OCI-M1 (cell line): ENCODE measurements at places on chromosomes 12 and 14.

DNA sequence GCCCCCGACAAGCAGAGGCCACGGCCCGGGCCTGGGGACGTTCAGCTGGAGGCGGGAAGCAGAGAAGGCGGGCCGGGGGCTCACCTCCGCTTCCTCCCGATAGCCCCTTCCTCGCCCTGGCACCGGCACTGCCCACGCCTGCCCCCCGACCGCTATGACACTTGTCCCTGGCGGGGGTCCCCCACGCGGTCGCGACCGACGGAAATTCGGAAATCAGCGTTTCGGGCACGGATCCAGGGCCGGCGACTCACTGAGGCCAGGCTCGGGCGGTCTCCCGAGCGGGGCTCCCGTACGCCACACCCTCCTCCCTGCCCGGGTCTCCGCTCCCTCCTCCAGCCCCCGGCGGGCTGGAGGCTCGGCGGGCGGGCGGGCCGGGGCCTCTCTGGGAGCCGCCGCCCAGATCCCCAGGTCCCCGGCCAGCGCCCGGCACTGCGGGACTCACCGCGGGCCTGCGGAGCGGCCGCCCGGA is 581 bp downstream of the PITPNM2 start:
- peak; percentile 31 for DNase-seq

DNA sequence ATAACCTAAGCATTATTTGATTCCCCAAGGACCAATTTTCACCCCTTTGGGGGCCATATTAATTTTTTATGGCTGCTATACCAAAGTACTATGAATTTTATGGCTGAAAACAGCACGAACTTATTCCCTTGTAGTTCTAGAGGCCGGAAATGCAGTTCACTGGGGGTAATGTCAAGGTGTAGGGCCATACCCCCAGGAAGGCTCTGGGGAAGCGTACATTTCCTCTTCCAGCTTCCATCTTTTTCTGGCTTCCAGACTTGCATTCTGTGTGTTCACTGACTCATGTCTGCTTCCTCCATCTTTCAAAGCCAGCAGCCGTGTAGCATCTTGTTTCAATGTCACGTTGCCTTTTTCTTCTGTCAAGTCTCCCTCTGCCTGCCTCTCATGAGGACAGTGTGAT is 133.5 kb downstream of the BICD1 start:
- DNase-seq: no peak

GRCh38 chr12:89333564-89334252 is 18.6 kb downstream of the DUSP6 start:
- DNase-seq: peak; percentile 94

- DNase-seq: no peak
Measured at GRCh38 chr14:73263606-73264005, 26.3 kb downstream of the PAPLN start.

DNA sequence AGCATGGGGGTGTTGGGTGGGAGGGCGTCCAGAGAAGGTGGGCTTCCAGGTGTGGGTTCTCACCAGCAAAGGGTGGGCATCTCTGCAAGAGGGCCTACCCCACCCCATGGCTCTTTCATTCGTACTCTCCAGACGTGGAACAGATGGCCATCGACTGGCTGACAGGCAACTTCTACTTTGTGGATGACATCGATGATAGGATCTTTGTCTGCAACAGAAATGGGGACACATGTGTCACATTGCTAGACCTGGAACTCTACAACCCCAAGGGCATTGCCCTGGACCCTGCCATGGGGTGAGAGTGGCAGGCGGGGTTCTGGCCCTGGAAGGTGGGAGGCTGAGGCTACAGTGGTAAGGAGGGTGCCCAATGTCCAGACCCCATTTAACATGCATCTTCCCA is 6.7 kb upstream of the LRP1-AS start:
- no peak for DNase-seq

GRCh38 chr12:29273178-29273843 is 107.7 kb downstream of the ERGIC2 start:
- no peak for DNase-seq

- peak; percentile 58 for DNase-seq
Measured at GRCh38 chr12:39587225-39587624, 32.4 kb downstream of the ABCD2 start.

- peak; percentile 75 for DNase-seq
Measured at GRCh38 chr14:95507174-95507573, 9.3 kb downstream of the SYNE3 start.

GRCh38 chr12:29113101-29113500 is 36.0 kb upstream of the FAR2 start:
- no peak for DNase-seq

DNA sequence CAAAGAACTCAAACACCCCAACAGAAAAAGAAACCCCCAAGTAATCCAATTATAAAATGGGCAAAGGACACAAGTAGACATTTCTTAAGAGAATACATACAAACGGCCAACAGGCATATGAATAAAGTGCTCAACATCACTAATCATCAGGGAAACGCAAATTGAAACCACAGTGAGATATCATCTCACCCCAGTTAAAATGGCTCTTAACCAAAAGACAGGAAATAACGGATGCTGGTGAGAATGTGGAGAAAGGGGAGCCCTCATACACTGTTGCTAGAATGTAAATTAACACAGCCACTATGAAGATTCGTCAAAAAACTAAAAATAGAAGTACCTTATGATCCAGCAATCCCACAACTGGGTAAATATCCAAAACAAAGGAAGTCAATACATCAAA is 52.4 kb downstream of the CLMN start:
- DNase-seq: no peak

GRCh38 chr14:35689000-35689460 is 120.1 kb downstream of the RALGAPA1 start:
- no peak for DNase-seq

GRCh38 chr12:76329159-76329558 is 19.1 kb downstream of the BBS10 start:
- peak; percentile 9 for DNase-seq

DNA sequence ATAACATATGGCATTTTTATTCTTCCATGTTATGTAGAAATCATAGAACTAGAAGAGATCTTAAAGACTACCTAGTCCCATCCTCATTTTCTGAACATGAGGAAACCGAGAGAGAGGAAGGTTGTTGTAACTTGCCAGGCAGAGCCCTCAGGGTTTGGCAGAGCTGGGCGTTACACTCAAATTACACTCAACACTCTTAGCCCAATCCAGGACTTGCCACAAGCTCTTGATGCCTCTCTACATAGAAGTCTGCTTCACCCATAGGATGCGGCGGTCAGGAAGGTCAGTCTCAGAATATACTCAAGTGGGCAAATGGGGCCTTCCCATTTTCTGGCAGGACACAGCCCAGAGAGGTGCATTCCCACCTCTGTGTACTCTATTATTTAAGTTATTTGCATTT is 208.1 kb downstream of the ZFP36L1 start:
- DNase-seq: no peak

GRCh38 chr12:14921218-14921617 is 17.1 kb downstream of the ERP27 start:
- no peak for DNase-seq

GRCh38 chr12:89733579-89734201 is 25.1 kb upstream of the ATP2B1 start:
- DNase-seq: peak; percentile 96

- DNase-seq: no peak
Measured at GRCh38 chr14:70696026-70696425, 54.3 kb downstream of the TTC9 start.

GRCh38 chr12:106136263-106136662 is 2.5 kb downstream of the NUAK1 start:
- peak; percentile 79 for DNase-seq

DNA sequence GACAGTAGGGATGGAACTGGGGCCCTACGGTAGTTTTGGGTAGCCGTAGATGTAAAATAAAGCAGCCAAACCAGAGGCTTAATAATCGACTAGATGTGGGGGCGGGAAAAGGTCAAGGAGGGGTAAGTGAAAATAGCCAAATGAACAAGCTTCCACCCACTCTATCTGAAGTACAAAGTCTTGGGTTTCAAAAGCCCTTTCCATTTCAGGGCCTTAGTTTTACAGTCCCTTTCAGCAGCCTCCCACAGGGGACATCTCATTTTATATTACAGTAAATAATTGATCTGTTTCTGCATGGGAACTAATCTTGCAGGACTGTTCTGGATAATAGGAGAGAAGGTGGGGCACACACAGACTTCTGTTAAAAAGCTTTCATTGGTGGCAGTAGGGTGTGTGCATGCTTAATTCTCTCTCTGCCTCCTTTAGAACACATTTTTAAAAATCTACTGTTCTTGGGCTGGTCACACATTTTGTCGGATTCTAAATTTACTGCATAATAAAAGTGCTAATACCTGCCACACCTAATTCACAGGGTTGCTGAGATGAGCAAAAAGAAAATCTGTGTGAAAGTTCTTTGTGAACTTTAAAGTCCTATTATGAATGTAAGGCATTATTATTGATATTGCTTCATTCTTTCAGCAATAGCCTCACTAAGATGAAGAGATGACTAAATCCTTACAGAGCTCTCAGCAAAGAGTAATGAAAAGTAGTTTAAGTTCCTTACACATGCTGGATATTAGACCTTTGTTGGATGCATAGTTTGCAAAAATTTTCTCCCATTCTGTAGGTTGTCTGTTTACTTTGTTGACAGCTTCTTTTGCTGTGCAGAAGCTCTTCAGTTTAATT is 104.6 kb downstream of the ITPR2 start:
- DNase-seq: no peak

DNA sequence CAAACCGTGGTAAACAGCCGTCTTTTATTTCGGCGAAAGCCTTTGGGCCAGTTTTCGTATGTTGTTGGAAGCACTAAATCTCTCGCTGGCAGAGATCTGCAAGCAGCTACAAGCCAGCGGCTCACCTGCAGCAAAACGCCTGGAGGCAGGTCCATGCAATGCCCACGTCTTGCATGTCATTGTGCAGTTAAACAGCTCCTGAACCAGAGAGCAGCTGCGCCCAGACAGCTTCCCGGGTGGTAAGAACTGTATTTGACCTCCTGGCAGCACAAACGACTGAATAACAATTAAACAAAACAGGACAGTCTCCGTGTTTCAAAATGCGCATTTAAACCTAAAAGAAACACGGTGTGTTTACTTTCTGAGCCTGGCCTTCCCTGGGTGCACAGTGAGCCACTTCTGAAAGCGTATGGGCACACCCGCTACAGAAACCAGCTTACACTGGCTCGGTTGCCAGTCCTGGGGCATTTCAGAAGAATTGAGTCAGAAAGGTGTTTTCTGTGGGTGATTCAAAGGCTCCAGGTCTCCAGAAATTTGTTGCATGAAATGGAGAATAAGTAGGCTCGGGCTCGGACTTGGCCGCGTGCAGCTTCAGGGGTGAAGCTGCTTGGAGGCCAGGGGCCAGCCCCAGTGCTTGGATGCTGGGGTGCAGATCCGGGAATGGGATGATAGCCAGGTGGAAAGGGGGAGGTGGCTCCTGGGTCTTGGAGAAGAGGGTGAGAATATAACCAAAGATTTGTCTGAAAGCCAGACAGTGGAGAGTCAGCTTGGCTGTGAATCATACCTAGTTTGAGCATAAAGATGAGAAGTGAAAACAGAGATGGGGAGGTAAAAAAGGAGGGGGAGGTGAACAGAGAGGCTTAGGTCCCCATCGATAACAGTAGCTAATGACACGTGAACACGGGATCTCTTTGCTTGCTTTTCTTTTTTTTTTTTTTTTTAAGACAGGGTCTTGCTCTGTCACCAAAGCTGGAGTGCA is 24.9 kb upstream of the FZD10 start:
- DNase-seq: no peak

DNA sequence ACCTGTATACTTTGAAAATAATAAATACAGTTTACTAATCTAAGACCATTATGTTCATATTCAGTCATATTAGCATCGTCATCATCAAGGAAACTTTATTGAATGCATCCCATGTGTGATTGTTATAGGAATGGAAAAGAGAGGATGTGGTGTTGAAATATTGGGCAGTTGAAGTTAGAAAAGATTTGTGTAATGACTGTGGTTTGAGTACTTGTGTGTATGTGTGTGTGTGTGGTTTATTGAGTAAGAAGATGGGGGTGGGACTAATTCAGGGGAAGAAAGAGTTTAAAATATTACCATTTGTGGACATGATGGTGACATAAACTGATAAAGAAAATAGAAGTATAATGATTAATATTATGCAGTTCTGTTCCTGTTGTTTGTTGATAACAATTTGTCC is 238.7 kb upstream of the SEL1L start:
- DNase-seq: no peak

DNA sequence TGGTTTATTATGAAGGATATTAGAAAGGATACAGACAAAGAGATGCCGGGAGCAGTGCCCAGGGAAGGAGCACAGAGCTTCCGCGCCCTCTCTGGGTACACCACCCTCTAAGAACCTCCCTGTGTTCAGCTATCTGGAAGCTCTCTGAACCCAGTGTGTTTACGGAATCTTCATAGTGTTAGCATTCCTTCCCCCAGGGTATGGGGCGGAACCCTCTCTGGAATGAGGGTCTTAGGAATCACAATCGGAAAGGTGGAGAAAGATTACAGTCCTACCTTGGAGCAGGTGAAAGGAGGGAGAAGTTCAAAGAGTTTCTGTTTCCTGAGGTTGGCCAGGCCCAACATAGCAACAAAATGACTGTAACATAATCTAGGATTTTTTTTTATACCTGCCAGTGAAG is 6.8 kb upstream of the NUDT4 start:
- DNase-seq: no peak

GRCh38 chr14:77554816-77555599 is 56.4 kb upstream of the ISM2 start:
- DNase-seq: peak; percentile 29

DNA sequence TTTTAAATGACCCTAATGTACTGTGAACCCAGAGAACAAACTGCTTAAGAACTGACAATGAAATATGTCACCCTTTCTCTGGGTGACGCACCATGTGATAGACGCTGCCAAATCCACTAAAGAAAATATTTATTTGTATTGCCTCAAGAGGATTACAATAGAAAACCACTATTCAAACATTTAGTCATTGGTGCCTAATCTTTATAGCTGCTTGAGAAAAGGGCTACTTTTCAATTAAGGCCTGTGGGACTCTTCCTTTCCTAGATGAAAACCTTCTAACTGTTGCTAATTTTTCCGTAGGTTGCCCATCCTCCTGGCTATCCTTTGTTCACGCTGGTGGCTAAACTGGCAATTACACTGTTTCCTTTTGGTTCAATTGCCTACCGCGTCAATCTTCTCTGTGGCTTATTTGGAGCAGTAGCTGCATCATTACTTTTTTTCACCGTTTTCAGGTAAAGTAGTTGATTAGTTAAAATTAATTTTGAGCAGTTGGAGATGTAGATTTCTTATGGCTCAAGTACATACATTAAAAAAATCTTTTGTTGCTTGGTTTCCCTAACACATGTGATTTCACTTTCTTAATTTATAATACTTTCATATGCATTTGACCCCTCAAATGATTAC is 6.0 kb downstream of the TMEM260 start:
- no peak for DNase-seq
